ENCODE measurements at places on chromosomes 1 and 21. TPM values are rescaled to one million over a fixed set of nuclear protein-coding genes. Genes with fewer than 3 reads are reported as not detected.

HRNR gene
- total RNA-seq, result not detected

AVPR1B gene
- not detected for total RNA-seq

FCMR gene
- total RNA-seq, result not detected

ZMYND12 gene
- total RNA-seq, result 1.9 TPM

GCSAML gene
- not detected for total RNA-seq

LMNA gene
- total RNA-seq, result 315 TPM

S100A5 gene
- total RNA-seq, result 0.16 TPM

ANGPTL3 gene
- not detected for total RNA-seq

PM20D1 gene
- total RNA-seq, result 0.63 TPM

CORT gene
- 0.98 TPM for total RNA-seq

IFI44L gene
- 1.4 TPM for total RNA-seq

PRAMEF9 gene
- not detected for total RNA-seq

VWA1 gene
- total RNA-seq, result 25.4 TPM

CELA2B gene
- total RNA-seq, result not detected

S100A3 gene
- total RNA-seq, result 5.8 TPM

LRRC3 gene
- total RNA-seq, result 2.9 TPM
